ENCODE measurements at places on chromosomes 12 and 14. TPM values are rescaled to one million over a fixed set of nuclear protein-coding genes. Genes with fewer than 3 reads are reported as not detected.

- DNase-seq = no peak
Measured at GRCh38 chr12:2794191-2794735, 507 bp upstream of the FKBP4 start.

DNA sequence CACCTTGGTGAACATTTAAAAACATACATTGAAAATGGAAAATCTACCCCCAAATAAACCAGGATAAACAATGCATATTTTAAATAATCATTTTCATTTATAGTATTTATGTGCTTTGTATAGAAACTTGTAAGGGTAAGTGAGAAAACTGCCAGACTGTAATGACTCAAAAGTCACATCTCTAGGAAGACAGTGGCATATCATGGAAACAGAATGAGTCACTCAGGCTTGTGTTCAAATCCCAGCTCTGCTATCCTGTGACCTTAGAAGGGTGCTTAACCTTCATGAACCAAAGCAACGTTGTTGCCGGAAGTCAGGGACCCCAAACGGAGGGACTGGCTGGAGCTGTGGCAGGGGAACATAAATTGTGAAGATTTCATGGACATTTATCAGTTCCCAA lies 142.7 kb downstream of the CEP128 start:
- no peak for DNase-seq

- DNase-seq = no peak
Measured at GRCh38 chr14:105432657-105433056, 13.0 kb downstream of the MTA1 start.

DNA sequence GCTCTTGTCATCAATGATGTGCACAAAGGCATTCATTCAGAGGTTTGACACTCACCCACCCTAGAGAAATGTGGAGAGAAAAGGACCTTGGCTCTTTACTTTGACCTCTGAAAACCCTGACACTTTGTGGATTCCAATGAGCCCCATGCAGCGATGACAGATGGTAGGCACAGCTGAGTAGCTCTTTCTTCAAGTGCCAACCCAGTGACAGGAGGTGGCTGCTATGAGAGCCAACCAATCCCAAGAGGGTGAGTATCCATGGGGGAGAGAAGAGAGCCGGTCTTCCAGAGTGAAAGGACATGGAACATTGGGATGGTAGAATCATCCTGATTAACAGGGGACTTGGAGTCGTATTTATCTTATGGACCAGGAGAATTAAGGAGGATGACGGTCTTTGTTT lies 17.8 kb downstream of the SLC8A3 start:
- no peak for DNase-seq

Gene HOXC12
- not detected for total RNA-seq
